ENCODE measurements at places on chromosomes 4 and X.
A peak's percentile ranks its signal among the peaks of the same experiment; 100 is the strongest.

- DNase-seq = peak; percentile 36
These were observed 13.1 kb upstream of the AMTN start for GRCh38 chr4:70505151-70505748.

DNA sequence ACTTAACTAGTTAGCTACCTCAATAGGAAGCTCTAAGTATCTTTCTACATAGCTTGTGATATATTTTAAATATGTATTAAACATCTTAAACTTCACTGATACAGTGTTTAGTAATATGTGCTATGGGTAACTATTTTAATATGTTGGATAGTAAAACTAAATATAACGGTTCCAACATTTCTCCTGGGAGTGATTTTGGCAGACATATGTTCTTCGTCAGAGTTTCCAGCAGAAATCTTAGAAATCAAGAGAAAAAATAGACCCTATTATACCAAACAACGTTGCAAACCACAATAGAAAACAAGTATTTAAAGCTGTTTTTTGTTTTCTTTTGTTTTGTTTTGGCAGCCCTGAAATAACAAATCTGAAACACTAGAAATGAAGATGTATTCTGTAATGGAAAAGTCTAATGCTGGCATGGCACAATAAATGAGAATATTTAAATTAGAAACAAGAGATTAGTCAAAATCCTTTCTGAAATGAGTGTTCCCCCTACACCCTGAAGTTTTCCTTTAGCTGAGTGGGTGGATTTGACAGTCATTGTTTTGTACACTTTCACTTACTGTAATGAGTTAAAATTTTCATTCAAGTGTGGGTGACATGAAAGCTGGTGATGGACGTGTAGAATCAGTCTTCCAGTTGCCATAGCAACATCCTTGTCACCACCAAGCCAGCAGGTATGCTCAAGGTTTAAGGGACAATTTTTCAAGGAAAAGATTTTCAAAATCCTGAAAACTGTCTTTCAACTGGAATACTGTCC, 233.5 kb downstream of the SCFD2 start:
- no peak for DNase-seq

DNA sequence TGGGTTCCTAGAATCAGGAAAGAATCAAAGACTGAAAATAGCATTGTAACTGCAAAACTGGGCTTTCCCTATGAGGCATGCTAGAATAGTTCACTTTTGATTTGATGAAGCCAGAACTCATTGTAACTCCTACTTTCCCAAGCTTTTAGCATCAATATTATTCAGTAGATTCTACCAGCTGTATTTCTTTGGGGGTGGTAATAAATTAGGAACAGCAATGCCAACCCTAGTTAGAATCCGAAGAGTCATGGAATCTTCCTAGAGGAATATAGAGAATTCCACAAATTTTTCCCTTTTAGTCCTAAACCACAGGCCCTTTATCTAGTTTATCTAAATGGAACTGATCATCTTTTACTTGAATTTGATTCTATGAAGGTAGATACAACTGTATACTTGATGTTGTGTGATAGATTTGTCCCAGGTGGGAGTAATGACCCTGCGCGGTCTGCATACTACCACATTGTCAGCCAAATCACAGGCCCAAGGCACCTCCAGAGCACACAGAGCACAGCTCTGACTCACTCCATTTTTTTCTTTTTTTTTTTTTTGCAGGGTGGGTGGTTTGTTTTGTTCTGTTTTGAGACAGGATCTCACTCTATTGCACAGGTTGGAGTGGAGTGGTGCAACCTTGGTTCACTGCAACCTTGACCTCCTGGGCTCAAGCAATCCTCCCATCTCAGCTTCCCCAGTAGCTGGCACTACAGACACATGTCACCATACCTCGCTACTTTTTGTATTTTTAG, 66.6 kb downstream of the EDNRA start:
- DNase-seq = no peak

DNA sequence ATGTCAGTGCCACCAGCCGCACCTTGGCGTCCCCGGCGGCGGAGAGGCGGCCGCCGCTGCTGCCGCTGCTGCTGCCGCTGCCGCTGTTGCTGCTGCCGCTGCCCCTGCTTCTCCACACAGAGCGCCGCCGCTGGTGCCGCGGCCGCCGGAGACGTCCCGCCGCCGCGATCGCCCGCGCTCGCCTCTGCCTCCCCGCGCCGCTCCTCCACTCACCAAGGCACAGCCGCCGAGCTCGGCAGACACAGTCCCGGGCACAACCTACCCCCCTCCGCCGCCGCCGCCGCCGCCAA, at the start of gene PPP3CA:
PPP3CA (minus strand) TSS at position 260 of the 290 bp plus-strand sequence.
- DNase-seq = no peak

DNA sequence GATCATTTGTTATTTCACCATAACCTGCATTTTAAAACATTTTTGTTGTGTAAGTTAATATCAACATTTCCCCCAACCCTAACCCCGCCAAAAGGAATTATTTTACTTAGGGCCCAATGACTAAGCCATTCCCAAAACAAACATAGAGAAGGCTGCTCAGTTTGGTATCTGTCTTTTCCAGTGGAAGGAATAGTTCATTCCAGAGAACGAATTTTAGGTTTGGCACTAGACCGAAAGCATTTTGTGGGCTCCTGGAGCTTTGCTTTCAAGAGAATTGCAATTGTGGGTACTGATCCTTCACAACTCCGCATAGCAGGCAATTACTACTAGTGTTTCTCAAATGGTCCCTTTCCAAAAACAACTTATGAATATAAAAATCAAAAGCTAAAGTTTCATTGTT, 226.7 kb upstream of the MAD2L1 start:
- no peak for DNase-seq

- DNase-seq = no peak
These were observed 583.5 kb upstream of the FAT1 start for GRCh38 chr4:187307131-187307530.

DNA sequence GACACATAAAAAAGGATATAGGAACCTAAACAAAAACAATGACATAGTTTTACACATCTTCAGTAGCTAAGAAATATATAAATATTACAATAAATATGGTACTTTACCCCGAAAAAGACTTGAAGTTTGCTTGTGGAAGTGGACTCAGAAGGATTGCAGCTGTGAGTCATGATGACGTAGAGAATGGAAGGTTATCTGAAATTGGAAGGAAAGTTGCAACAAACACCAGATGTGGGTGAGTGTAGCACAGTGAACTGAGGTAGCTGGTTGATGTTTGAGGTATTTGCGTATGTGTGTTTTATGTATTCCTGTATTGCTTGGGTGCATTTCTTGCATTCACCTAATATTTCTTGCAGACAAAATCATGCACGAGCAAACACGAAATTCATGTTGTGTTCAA, 113.0 kb downstream of the ARX start:
- no peak for DNase-seq

DNA sequence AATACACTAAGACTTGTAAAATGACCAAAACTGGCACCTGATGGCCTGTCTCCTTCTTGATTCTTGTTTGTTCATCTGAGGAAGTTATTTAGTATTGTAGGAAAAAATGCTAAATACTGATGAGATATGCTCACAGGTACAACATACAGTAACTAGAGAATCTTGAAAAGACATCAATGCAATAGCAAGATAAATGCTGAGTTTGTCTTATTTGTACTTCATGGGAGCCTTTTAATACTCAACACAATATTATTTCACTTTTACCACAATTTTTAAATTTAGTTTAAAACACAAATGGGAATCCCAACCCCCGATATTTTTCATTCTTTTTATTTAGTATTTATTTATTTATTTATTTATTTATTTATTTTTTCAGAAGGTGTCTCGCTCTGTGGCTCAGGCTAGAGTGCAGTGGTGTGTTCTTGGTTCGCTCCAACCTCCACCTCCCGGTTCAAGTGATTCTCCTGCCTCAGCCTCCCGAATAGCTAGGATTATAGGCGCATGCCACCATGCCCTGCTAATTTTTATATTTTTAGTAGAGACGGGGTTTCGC, 12.1 kb downstream of the HHIP start:
- no peak for DNase-seq

- peak; percentile 82 for DNase-seq
These were observed 13.8 kb downstream of the RNF4 start for GRCh38 chr4:2482693-2483092.
